ENCODE measurements at places on chromosomes 2 and 18.

- DNase-seq, result no peak
These were observed 69.8 kb upstream of the KCTD1 start for GRCh38 chr18:26618135-26618534.

DNA sequence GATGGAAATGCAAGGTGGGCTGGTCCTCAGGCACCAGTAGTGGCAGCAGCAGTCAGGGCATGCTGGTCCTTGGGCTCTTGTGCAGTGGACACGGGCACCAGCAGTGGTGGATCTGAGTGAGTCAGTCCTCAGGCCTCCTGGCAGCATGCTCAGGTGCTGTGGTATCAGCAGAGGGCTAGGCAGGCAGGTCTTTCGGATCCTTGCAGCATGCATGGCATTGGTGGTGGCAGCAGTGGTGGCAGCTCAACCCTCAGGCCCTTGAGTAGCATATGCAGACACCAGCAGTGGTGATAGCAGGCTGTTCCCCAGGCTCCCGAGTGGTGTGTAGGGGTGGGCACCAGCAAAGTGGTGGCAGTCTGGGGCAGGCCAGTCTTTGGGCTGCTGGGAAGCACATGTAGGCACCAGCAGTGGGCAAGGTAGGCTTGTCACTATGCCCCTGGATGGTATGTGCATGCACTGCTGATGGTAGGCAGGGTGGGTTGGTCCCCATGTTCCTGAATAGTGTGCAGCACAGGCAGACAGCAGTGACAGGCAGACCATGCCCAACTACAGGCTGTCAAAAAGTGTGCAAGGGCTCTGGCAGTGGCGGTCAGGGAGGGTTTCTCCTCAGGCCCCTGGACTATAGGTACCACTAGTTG is 606.0 kb downstream of the ADCYAP1 start:
- no peak for DNase-seq

DNA sequence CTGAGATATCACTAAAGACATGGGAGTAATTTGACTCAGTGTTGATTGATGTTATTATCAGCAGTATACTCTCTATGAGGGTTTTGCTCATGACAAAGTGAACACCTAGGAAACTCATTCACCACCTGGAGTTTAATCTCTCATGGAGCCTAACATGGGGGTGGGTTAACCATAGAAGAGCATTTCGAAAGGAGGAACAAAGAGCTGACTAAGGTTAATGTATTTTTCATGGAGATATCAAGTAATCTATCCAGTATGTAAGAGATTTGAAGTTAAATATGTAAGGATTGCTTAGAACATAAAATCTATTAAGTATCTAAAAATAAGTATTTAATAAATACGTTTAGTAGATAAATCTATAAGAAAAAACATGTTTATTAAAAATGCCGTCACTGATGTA is 917.8 kb downstream of the EPHA4 start:
- no peak for DNase-seq

GRCh38 chr18:3230401-3231334 is 10.9 kb upstream of the MYOM1 start:
- no peak for DNase-seq

DNA sequence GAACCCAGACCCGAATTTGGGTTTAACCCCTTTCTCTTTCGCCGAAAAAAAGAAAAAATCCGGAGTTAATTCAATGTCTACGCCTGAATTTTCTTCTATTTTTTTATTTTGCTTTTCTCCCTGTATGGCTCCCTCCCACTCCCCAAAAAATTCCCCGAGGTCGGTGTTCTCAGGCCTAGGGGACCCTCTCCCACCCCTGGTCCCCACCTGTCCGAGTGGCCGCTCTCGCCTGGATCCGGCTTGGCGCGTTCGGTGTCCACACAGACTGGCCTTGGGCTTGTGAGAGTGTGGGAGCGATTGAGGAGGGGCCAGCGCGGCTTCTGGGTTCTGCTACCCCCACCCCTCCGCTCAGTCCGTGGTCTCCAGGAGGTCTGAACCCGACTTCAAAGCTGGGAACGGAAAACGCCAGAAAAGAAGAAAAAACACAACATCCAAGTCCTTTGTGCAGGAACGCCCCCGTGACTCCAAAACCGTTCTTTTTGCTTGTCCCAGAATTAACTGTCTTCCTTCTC is 5.7 kb upstream of the EN1 start:
- DNase-seq, result no peak

GRCh38 chr2:129738799-129739198 is 240.7 kb upstream of the RAB6C start:
- DNase-seq, result no peak

GRCh38 chr2:3618367-3618766 is 23.5 kb downstream of the COLEC11 start:
- no peak for DNase-seq

- no peak for DNase-seq
These were observed 277.0 kb upstream of the MAP2 start for GRCh38 chr2:209146682-209147320.

DNA sequence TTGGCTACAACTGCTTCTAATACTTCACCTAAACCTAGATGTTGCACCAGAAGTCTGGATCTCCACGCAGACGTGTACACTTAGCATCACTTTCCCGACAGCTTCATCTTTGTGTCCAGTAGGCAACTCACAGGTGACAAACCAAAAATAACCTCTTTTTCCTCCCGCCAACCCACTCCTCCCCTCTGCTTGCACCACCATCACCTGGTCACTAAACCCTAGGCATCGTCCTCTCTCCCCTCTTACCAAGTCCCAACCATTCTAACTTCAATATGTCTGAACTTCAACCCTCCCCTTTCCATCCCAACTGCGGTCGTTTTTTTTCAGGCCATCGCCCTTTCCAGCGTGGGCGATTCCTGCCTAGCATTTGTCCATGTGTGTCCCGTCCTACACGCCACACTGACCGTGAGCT is 413 bp upstream of the CHMP3 start:
- DNase-seq, result no peak

DNA sequence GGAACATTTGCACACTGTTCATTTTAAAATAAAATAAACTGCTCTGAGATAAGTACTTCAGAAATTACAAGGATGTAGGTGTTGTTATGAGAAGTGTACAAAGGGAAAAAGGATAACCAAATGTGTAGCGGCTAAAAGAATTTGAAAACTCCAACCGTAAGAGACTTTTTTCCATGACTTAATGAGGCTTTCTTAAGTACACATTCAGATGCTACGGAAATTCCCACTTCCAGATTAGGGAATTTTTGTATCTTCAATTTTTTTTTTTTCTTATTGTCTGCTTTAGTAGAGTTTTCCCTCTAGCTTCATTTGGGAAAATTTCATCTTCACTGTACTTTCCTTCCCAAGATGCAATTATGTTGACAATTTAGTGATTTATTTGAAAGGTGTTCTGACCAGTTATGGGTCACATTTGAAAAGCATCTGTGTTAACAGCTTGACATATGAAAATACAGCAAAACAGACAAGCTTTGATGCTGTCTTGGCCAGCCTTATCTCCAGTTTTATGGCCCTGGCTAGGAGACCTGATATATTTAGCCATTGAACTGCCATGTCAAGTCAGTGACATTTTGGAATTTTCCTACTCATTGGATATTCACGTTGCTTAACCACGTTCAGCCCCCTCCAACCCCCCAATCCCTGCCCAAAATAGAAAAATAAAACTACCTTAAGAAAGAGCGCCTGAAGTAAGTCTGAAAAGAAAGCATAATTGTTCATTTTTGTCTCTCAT is 105.6 kb downstream of the FEZ2 start:
- DNase-seq, result no peak

DNA sequence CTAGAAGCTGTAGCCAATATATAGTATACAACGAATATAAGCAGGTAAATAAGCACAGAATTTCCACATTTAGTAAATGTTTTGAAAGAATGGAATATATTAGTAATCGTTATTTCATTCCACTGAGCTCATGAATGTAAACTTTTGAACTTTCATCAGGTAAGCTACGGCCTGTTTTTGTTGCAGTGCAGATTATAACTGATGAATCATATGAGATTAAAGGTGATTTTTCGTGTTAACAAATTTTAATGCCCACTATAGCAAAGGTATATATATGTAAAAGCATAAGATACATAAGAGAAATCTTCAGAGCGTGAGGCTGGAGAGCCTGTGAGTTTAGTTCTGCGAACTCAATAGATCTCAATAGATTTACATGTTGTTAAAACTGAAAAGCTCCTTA is 1.1 kb downstream of the SCYGR1 start:
- DNase-seq, result no peak

- DNase-seq, result no peak
These were observed 3.1 kb upstream of the PRKAG3 start for GRCh38 chr2:218834685-218835084.

GRCh38 chr2:14712111-14712510 is 79.6 kb downstream of the LRATD1 start:
- DNase-seq, result no peak

- DNase-seq, result no peak
These were observed at the start of gene COL3A1 for GRCh38 chr2:188974164-188974563. Gene COL3A1 (plus strand): TSS chr2:188974373. CDS start chr2:188974490, 117 bp downstream.

DNA sequence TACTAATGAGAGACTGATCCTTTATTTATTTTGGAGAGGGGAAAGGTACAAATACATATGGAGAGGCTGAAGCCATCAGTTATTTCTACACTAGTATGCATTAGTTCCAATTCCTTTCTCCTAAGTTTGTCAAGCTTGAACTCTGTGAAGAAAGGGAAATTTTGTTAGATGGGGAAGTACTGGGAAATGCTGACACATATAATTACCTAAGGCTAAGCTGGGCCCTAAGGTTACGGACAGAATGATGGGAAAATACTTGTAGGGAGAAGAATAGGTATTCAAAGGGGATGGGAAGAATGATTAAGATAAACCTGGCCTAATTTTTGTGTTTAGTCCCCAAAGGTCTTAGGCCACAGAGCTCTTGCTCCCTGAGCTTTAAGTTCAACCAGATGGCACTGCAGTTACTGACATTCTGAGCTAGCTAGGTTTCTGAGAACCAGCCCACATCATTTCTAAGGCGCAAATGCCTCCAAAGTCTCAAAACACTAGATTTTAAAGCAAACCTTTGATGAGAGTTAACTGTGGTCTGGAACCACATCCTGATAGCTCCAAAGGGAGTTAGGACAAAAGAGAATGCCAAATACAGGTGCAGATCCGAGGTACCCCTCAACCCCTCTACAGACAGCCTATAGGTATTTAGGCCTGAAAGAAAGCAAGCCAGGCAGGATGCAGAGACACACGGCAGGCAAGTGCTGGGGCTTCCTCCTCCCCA is 2.7 kb downstream of the TMEM163 start:
- DNase-seq, result no peak

GRCh38 chr2:7703543-7704144 is 786.4 kb downstream of the RNF144A start:
- no peak for DNase-seq

DNA sequence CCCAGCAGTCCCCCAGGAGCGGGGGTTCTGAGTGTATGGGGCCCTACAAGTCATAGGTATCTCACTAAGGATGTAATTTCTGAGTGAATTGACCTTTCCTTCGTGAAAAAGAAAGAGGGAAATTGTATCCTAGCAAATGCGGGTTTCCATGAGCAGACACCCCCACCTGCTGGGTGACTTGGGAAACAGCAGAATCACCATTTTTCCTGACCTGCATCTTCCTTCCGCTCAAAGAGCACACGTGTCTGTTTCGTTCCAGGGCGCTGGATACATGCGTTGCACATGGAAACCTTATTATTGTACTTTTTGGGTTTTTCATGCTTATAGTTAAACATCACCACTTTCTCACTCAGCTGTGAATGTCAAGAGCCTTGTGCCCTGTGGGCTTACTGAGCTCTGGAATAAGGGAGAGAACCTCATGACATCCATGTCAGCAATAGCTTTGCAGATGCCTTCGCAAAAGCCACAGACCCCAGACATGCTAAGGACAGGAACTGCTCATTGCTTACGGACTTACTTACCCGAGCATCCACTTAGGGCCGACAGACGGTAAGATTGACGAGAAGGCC is 132.8 kb downstream of the TPO start:
- DNase-seq, result peak; percentile 48

- no peak for DNase-seq
These were observed 495 bp upstream of the GULP1 start for GRCh38 chr2:188291142-188291616.

DNA sequence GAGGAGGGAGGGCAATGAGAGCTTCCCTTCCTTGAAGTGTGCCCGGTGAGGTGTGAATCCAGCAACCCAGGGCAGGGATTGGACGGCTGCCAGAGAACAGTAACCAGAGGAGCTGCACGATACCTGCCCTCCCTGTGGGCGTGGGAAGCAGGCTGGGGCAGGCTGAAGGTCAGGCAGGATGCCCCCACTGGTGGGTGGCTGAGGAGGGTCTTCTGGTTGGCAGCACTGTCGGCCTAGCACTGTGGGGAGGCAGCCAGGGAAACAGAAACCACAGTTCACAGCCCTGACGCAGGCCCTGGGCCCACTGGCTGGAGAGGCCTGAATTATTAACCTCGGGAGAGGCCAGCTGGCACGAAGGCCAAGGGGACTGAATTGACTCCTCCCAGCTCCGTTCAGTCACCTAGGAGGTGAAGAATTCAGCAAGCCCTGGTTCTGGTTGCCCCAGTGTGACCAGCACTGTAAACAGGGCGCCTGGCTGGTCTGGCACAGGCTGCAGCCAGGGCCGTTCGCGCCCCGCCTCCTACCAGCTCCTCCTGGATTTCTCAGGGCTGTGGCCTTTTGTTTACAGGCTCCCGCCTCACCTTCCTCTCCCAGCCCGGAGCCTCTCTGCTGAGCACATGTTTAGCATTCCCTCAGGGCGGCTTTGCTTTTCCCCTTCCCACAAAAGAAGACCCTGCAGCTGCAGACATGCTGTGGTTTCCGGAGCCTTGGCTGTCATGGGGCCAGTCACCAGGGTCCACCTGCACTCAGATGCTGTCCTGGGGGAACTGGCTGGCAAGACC is 97.8 kb downstream of the B3GNT2 start:
- no peak for DNase-seq

DNA sequence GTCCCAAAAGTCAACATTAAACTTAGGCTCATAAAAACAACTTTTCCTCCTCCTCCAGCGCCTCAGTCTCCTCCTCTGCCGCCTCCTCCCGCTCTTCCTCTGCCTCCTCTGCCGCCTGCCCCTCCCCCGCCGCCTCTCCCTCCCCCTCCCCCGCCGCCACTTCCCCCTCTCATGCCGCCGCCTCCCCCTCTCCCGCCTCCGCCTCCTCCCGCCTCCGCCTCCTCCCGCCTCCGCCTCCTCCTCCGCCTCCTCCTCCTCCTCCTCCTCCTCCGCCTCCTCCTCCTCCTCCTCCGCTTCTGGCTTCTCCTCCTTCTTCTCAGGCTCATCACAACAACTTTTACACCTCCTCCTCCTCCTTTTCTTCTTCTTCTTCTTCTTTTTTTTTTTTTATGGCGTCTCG is 599.9 kb downstream of the TMEM182 start:
- no peak for DNase-seq

- DNase-seq, result no peak
These were observed 419.9 kb downstream of the TGIF1 start for GRCh38 chr18:3869848-3870247.

- DNase-seq, result no peak
These were observed 673.2 kb downstream of the TMEM182 start for GRCh38 chr2:103435010-103435409.

GRCh38 chr2:217662984-217663602 is 339.7 kb downstream of the TNS1 start:
- no peak for DNase-seq
